Pancreas (tissue), 10 donors: ENCODE measurements at places on chromosomes 3 and 15. TPM values are rescaled to one million over a fixed set of nuclear protein-coding genes. Genes with fewer than 3 reads are reported as not detected.

- H3K36me3 ChIP-seq, result no peaks in the 10 kb centered on the region
- H3K27me3 ChIP-seq, result no peaks in the 10 kb centered on the region
- no peak for DNase-seq
- H3K4me1 ChIP-seq, result no peaks in the 10 kb centered on the region
- H3K27ac ChIP-seq, result no peak overlapping the region
These were observed 24.9 kb upstream of the RASGRP1 start for GRCh38 chr15:38589502-38589901.

- no peaks in the 10 kb centered on the region for H3K27me3 ChIP-seq
- H3K27ac ChIP-seq, result no peak overlapping the region
- H3K4me1 ChIP-seq, result peaks cover 11% of the 10 kb centered on the region
- H3K4me3 ChIP-seq, result no peak overlapping the region
- no peaks in the 10 kb centered on the region for H3K36me3 ChIP-seq
These were observed 161.1 kb downstream of the UACA start for GRCh38 chr15:70602281-70602680.

GRCh38 chr3:51735039-51735438 is 28.2 kb downstream of the GRM2 start:
- no peak overlapping the region for H3K27ac ChIP-seq
- no peak overlapping the region for H3K4me3 ChIP-seq
- no peaks in the 10 kb centered on the region for H3K36me3 ChIP-seq
- DNase-seq, result no peak
- H3K4me1 ChIP-seq, result no peaks in the 10 kb centered on the region
- H3K27me3 ChIP-seq, result no peaks in the 10 kb centered on the region

- no peak overlapping the region for H3K27ac ChIP-seq
- H3K27me3 ChIP-seq, result no peaks in the 10 kb centered on the region
- H3K4me3 ChIP-seq, result no peak overlapping the region
- no peaks in the 10 kb centered on the region for H3K36me3 ChIP-seq
- peaks cover 11% of the 10 kb centered on the region for H3K4me1 ChIP-seq
- no peak for DNase-seq
These were observed 25.4 kb downstream of the ZNF609 start for GRCh38 chr15:64485796-64486195.

DNA sequence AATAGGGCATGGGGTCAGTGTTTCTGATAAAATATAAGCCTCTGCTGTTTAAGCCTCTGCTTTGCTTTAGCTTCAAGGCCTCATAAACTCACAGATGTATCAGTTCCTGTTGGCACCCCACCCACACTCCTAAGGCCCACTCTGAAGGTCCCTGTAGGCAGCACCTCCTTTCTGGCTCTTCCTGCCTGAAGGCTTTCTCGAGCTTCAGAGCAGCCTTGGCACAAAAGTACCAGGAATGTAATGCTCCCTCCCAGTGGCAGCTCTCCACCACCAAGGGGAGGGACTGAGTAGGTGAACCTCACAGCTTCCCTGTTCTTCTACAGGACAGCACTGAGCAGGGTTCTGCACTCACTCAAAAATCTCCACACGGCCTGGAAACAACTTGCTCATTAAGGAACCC is 102.2 kb downstream of the ABHD5 start:
- no peak overlapping the region for H3K4me3 ChIP-seq
- H3K27ac ChIP-seq, result no peak overlapping the region
- H3K36me3 ChIP-seq, result no peaks in the 10 kb centered on the region
- H3K27me3 ChIP-seq, result no peaks in the 10 kb centered on the region
- no peaks in the 10 kb centered on the region for H3K4me1 ChIP-seq

DNA sequence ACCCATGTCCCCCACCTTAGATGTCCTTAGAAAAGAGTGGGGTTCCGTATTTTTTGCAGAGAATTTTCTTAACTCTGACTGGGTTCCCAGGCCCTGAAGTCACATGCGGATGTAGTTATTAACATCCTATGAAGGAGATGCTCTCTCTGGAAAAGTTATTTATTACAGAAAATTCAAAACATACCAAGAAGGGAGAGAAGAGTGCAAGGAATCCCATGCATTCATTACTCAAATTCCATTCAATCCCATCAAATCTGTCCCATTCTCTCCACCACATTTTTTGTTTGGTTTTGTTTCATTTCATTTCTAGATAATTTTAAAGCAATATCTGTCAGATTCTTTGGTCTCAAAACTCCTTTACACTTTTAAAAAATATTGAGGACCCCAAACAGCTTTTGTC is 34.3 kb upstream of the ANKRD34C start:
- no peak overlapping the region for H3K27ac ChIP-seq
- no peaks in the 10 kb centered on the region for H3K27me3 ChIP-seq
- H3K4me3 ChIP-seq, result no peak overlapping the region
- no peaks in the 10 kb centered on the region for H3K4me1 ChIP-seq
- no peaks in the 10 kb centered on the region for H3K36me3 ChIP-seq
- no peak for DNase-seq

DNA sequence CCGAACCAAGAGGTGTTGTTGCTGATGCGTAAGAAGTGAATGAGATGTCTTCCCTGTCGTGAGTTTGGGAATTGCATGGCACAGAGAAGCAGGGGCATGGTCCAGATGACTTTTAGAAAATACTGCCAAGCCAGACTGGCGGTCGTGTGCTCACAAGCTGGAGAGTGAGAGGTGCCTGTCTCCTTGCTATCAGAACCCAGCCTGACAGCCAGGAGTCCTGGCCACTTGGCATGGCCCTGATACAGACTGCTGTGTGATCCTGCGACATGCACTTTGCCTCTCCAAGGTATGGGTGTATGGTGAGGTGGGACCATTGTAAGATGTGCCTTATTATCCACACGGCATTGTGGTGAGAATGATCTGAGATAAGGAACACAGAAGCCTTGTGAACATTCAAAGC is 93.0 kb downstream of the SMAD3 start:
- no peaks in the 10 kb centered on the region for H3K36me3 ChIP-seq
- H3K27ac ChIP-seq, result no peak overlapping the region
- no peaks in the 10 kb centered on the region for H3K4me1 ChIP-seq
- no peak overlapping the region for H3K4me3 ChIP-seq

DNA sequence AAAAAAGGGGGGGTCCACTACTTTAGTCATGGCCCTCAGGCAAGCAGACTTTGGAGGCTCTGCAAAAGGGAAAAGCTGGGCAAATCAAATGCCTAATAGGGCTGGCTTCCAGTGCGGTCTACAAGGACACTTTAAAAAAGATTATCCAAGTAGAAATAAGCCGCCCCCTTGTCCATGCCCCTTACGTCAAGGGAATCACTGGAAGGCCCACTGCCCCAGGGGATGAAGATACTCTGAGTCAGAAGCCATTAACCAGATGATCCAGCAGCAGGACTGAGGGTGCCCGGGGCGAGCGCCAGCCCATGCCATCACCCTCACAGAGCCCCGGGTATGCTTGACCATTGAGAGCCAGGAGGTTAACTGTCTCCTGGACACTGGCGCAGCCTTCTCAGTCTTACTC is 15.3 kb downstream of the ZMAT3 start:
- H3K4me3 ChIP-seq, result no peak overlapping the region
- H3K4me1 ChIP-seq, result no peaks in the 10 kb centered on the region
- no peaks in the 10 kb centered on the region for H3K36me3 ChIP-seq
- H3K27me3 ChIP-seq, result no peaks in the 10 kb centered on the region
- DNase-seq, result no peak

DNA sequence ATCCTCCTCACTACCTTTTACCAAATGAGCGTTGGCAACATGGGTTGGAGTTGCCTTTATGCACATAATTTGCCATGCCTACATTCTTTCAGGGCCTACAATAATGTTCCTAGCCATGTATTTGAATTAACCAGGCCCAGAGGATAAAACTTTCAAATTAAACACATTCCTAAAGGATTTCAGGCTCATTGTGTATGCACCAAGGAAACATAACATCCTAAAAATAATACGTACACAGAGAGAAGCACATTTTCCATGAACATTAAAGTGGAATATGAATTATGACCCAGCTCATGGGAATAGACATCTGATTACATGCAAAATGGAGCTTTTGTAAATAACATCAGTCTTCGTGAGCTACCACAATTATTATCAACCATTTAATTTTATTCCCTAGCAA is 203.3 kb downstream of the RORA start:
- no peaks in the 10 kb centered on the region for H3K4me1 ChIP-seq
- no peak overlapping the region for H3K4me3 ChIP-seq
- DNase-seq, result no peak
- H3K27ac ChIP-seq, result no peak overlapping the region
- no peaks in the 10 kb centered on the region for H3K36me3 ChIP-seq

DNA sequence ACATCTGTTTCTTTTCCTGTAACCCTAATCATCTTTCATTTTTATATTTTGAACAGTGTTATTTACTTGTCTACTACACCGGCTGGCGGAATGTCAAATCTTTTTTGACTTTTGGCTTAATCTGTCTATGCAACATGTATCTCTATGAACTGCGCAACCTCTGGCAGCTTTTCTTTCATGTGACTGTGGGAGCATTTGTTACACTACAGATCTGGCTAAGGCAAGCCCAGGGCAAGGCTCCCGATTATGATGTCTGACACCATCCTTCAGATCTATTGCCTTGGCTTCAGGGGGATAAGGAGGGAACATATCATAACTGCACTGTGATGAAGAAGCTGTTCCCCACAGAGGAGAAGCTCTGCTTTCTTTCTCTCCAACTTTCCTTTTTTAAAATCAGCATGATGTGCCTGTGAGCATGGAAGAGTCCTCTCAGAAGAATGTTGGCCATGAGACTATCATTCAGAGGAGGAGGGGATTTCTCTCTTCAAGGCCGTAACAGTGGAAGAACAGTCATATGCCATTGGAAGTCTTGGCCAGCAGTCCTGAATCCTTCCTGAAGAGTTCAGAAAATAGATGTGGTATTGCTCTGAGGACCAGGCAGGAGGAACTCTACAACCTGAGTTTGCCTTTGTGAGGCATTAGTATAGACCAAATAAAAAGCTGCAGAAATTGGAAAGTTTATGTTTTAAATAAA is 69.9 kb downstream of the SEC22A start:
- H3K4me1 ChIP-seq, result peaks cover 6% of the 10 kb centered on the region
- H3K4me3 ChIP-seq, result no peak overlapping the region
- no peak for DNase-seq
- no peak overlapping the region for H3K27ac ChIP-seq
- H3K36me3 ChIP-seq, result no peaks in the 10 kb centered on the region

DNAJB11 gene
- total RNA-seq, result 31.3 TPM

IGDCC3 gene
- total RNA-seq, result not detected

MB21D2 gene
- 2.2 TPM for total RNA-seq

IMPG2 gene
- total RNA-seq, result 0.19 TPM

GABRB3 gene
- 5.0 TPM for total RNA-seq

ARHGAP11A gene
- 3.1 TPM for total RNA-seq

FBLN2 gene
- 3.9 TPM for total RNA-seq

SPINK8 gene
- total RNA-seq, result not detected

SERINC4 gene
- 0.14 TPM for total RNA-seq

PPP1R14D gene
- total RNA-seq, result not detected
